CD4-positive, alpha-beta memory T cell (primary cell): ENCODE measurements at places on chromosomes 5 and 9.

DNA sequence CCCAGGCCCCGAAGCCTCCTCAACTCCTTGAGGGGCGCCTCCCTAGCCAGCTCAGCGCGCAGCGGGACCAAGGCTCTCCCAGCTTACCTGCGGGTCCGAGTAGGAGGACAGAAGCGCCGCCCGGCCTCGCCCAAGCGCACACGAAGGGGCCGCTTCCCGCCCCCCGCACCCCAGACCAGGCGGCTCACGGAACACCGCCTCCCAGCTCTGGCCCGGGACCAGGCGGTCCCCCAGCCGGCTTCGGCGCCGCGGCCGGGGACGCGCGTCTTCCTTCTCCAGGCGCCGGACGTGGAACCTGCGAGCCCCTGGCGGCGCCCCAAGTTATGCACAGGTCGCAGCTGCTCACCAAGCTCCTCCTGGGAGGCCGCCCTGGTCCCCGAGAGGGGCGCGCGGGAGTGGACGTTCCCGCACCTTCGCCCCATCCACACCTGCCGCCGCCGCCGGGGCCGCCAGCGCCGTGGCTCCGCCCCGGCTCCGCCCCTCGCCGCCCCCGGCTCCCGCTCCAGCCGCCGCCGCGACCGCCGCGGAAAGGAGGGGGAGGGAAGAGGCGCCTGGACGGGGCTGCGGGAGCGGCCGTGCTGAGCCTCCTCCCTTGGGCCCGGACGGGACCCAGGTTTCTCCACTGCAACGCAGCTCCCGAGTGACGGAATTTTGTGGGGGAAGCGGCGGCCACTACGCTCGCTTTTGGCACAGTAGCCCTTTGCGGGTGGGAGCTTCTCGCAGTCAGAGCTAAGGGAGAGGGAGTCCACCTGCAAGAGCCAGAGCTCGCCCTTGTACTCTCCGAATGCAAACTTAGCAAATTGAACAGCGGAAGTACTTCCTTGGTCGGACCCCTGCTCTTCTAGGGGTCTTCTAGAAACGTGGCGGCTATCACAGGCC, 77.5 kb upstream of the IFNE start:
- peak; percentile 52 for DNase-seq

GRCh38 chr5:98750693-98751092, 22.8 kb upstream of the RGMB start:
- DNase-seq, result no peak

- DNase-seq, result no peak
Observed at GRCh38 chr9:130993303-130994030, 15.5 kb upstream of the LAMC3 start.

DNA sequence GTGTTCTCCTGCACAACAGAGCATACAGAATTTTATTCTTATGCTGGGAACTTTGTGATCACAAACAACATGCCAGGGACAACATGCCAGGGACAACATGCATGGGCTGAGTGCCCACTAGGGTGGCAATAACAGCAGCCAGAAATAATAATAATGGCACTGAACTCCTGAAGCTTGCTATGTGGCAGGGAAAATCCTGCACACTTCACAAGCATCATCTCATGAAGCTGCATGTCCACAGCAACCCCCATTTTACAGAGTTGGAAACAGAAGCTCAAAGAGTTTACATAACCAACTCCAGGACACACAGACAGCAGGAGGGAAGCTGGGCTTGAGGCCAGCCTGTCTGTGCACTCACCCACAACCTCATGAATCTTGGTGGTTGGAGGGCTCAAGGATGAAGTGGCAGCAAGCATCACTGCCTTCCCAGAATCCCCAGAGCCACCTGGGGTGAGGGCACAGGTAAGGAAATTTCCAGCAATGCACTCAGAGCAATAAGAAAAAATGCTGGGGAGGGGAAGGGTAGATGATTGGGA, 111.4 kb downstream of the GABBR2 start:
- DNase-seq, result no peak

- no peak for DNase-seq
Observed at GRCh38 chr5:157677931-157678330, 6.6 kb downstream of the C5orf52 start.

GRCh38 chr5:10743526-10743925, 17.5 kb downstream of the DAP start:
- DNase-seq, result no peak

DNA sequence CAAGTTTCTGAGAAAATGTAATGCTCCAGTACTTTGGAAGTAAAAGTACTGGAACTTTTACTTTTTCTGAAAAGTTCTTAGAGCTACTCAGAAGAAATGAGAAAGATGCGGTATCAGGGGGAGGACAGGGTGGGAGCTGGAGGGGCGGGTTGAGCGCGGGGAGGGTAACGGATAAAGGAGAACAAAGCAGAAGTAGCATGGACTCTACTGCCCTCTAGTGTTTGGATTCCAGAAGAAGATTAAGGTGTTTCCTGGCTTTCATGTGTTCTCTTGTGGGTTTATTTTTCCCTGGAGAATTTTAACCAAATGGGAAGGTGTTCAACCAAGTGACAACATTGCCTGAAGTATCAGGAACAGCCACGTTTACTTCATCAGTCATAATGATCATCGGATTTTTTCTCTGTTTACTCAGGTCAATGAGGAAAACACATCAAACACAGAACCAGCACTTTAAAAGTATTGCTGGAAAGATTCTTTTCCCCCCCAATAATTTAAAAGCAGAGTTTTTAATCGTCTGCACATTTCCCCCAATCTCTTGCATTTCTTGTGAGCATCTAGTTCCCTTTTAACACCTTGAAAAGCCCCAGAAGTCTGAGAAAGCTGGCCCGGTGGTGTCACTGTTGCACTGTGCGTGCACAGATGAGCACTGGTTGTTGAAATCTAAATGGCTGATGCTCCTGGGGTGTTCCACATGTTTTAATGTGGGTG, 190.6 kb downstream of the MPDZ start:
- no peak for DNase-seq

DNA sequence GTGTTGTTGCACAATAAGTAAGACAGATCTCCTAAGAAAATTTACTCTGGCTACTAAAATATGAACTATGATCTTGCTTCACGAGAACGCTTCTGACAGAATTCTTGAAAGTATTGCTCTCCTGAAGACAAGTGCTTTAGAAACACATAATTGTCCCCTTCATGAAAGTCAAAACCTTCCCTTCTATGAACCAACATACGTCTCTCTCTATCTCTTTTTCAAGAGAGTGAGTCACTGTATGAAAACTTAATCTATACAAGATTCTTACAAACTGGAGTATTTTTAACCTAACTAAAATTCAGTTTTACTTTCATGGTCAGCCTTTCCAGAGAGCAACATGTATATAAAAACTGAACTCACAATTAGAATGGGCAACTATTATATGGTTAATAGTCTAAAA, 688.0 kb upstream of the CTNND2 start:
- no peak for DNase-seq

GRCh38 chr9:27353474-27354229, 56.7 kb upstream of the EQTN start:
- DNase-seq, result no peak

GRCh38 chr5:160342413-160342941, 27.9 kb downstream of the C1QTNF2 start:
- DNase-seq, result no peak
